ENCODE measurements at places on chromosomes 5 and 9.

- no peak for DNase-seq
Measured at GRCh38 chr5:87034557-87034956, 233.1 kb upstream of the RASA1 start.

DNA sequence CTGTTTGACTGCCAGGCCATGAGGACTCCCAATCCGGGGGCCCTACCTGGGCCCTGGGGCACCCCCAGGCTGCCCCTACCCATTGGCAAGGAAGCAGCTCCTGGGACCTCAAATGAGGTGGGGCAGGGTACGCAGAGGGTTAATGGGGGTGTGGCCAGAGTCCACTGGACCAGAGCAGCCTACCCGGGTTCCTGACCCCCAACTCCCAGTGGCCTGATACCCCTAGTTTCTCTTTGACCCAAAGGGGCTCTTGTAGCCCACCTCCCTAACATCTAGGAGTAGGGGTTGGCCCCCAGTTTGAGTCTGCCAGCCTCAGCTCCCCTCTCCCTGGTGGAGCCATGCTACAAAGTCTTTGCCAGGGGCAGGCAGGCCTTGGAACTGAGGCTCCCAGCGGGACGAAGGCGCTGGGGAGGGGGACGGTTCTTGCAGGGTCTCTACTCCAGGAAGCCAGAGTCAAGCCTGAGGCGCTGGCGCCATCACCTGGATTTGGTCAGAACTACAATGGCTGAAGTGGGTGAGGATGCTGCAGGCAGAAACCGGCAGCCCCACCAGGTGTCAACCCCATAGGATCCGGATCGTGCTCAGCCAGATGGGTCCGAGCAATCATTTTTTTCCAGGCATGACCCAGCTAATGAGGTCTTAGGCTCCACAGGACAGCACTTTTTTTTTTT lies 8.4 kb upstream of the CERCAM start:
- DNase-seq: peak; percentile 28

DNA sequence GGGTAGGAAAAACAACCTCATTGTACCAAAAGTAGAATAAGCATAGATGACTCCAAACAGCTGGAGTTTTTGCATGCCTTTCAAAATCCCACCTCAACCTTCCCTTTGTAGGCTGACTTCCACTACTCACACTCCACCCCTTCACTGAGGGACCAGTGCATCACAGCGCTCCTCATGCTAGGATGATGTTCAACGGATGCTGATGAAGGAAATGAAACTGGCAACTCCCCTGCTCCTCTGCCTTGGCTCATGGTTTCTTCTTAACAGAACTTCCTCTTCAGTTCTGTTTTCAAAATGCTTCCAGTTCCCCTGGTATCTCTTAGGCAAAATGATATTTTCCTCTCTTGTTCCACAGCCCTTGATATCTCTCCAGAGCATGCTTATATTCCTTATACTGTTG lies 29.0 kb downstream of the LIFR start:
- DNase-seq: no peak

- DNase-seq: no peak
Measured at GRCh38 chr5:138697720-138698360, 55.4 kb upstream of the CTNNA1 start.
